Astrocyte of the spinal cord (primary cell): ENCODE measurements at places on chromosomes 2 and 18.

DNA sequence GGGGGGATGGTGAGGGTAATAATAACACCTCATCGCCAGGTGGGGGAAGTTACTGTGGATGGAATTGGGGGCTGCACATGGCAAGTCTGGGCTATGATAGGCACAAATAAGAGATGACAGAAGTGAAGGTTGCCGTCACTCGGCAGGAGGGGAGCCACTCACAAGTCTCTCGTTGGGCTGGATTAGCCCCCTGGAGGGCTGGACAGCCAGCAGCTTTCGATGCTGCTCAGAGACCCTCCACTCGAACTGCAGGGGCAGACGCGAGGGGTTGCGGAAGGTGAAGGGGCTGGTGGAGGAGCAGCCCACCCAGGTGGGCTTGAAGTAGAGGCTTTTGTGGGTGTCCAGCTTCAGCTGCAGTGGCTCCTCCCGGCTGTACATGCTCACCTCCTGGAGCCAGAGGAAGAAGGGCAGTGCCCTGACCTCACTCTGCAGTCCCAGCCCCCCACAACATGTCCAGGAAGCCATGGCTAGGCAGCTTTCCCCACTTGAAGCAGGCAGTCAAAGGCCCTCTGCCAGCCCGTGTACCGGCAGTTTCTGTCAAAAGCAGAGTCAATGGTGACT is 18.2 kb downstream of the CFAP65 start:
- DNase-seq = no peak

GRCh38 chr18:24014986-24015638 is 558 bp downstream of the TTC39C start:
- peak; percentile 44 for DNase-seq

DNA sequence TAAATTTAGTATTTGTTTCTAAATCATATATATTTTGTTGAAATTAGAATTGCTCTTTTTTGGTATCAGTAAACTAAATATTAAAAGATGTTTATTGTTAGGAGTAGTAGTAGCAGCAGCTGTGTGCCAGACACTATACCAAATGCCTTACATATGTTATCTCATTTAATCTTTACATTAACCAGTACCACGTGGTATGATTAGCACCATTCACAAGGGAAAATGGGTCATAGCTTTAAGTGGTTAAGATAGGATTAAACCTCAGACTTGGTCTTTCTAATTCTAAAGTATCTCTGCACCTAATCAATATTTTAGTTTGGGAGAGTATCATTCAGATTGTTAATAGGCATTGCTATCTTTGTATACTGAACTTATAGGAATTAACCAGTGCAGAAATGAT is 29.0 kb downstream of the PSMD14 start:
- DNase-seq = no peak

DNA sequence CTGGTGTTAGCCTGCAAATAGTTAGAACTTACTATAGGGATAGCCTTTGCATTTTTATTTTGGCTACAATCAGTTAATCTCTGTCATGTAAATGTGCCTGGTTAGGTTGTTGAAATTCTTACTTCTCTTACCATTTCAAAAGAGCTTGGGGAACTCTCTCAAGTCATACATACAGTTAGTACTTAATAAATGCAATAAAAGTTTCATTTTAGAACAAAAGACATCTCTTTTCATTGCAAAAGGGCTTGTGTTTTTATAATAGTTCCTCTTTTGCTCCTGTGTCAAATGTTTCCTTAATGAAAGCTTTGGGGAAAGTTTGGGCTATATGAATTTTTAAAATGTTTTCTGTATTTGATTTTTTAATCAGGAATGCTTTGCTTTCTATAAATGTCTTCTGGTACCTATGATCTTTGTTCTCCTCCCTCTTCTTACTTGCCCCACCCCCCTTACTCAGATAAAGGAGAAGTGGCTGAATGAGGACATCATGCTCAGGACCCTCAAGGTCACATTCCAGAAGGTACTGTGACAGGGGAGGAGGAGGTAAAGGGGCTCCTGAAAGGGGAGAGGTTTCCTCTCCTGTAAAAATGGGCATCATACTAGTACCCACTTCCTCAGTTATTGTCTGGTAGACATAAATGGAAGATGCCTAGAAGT is 13.6 kb downstream of the PTPN18 start:
- DNase-seq = no peak

- DNase-seq = no peak
Measured at GRCh38 chr2:67854798-67855197, 208.0 kb downstream of the C1D start.

DNA sequence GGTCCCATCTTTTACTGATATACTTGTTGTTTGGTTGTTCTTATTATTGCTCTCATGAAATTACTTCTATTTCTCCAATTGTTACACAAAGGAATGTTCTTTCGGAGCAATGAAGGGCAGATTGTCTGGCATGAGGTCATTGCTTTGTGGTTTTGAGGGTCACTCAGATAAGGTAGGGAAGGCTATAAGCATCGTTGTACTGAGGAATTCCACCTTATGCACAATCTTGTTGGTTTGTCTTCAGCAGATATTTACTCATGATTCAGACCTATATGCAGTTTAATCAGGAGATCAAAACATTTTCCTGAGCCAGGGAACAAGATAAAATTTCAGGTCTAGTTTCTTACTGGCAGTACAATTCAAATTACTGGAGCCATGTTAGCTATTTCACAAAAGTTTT is 163.0 kb upstream of the SPHKAP start:
- DNase-seq = no peak

GRCh38 chr2:192236136-192236535 is 41.4 kb upstream of the TMEFF2 start:
- DNase-seq = peak; percentile 78

GRCh38 chr18:63299837-63300745 is 19.5 kb downstream of the BCL2 start:
- peak; percentile 58 for DNase-seq

- DNase-seq = no peak
Measured at GRCh38 chr2:139160836-139161235, 380.6 kb upstream of the NXPH2 start.
